ENCODE measurements at places on chromosomes 7 and 10.

- no peak for DNase-seq
These were observed 68.7 kb downstream of the DNAJB6 start for GRCh38 chr7:157405501-157405900.

DNA sequence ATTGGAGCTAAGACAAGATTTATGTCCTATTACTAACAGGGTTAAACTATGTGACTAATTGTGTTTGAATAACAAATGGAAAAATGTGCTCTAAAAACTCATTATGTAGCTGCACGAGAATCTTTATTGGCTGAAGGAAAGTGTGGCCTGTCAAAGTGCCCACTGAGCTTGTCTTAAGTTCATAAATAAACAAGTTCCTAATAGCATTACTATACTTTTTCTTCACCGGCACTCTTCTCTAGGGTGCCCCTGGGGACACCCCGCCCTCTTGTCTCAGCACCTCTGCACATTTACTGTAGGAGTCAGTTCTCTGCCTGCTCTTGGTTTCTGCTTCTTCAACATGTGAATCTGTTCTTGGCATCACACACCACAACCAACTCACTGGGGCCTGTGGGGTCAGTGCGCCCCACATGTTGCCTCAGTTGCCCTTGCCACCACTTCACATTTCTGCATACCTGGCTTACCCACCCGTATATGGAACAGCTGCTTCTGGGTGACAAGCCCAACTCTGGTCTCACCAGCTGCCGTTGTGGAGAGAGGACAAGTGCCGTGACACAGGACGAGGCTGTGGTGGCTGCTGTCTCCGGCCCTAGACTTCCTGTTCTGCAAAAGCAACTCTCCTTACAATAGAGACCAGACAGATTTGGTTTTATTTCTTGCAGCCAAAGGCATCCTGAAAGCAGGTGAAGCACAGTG lies 96.3 kb upstream of the DDC start:
- no peak for DNase-seq

DNA sequence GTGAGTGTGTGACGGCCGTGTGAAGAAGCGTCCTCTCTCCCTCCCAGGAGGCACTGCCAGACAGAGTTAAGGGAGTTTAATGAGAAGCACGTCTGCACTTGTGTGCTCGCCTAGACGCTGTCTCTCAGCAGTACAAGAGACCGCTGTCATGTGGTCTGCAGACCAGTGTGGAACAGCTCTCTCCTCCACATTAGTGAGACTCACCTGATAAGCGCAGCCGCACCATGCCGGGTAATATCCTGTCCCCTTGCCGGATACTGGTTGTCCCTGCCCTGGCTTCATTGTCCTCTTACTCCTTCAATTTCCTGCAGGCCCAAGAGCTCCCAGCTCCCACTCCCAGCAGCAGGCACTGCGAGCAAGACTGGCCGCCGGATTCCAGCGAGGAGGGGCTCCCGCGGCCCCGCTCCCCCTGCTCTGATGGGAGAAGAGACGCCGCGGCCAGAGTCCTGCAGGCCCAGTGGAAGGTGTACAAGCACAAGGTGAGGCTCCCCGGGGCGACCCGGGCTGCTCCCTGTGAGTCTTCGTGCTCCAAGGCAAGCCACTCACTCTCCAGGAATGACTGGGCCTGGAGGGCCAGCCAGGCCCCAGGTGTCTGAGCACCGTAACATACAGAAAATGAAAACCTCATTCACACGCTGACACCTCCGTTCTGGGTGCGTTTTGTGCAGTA lies 33.5 kb upstream of the TTYH3 start:
- DNase-seq, result no peak

DNA sequence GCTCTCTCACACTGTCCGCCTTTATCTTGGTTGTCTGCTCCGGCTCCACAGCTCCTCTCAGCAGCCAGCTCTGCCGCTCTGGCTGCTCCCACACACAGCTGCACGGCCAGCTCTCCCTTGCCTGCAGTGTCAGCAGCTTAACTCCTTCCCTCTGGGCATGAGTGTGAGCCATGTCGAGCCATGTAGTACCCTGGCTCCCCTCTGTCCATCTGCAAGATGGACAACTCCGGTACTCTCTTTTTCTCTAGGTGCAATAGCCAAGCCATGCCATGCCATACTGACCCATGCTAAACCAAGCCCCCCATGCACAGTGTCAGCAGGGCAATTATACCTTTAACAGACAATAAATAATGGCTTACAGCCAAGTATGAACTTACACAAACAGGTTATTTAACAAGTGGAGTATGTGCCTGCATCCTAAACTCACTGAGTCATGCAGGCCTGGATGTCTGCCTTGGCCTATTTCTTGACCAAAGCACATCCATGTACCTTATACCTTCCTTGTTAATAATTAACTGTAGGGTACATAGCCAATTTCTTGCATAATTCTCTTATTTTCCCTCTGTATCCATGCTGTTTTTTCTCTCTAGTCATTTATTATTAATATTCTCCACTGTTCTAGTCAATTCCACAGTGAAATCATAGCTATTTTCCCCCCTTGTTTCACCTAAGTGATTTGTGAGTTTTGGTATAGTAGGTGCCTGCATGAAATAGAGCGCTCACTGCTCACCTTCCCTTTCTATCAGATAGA lies 170.9 kb downstream of the CDK14 start:
- no peak for DNase-seq

- no peak for DNase-seq
These were observed 68.9 kb downstream of the COL13A1 start for GRCh38 chr10:69870591-69870990.

DNA sequence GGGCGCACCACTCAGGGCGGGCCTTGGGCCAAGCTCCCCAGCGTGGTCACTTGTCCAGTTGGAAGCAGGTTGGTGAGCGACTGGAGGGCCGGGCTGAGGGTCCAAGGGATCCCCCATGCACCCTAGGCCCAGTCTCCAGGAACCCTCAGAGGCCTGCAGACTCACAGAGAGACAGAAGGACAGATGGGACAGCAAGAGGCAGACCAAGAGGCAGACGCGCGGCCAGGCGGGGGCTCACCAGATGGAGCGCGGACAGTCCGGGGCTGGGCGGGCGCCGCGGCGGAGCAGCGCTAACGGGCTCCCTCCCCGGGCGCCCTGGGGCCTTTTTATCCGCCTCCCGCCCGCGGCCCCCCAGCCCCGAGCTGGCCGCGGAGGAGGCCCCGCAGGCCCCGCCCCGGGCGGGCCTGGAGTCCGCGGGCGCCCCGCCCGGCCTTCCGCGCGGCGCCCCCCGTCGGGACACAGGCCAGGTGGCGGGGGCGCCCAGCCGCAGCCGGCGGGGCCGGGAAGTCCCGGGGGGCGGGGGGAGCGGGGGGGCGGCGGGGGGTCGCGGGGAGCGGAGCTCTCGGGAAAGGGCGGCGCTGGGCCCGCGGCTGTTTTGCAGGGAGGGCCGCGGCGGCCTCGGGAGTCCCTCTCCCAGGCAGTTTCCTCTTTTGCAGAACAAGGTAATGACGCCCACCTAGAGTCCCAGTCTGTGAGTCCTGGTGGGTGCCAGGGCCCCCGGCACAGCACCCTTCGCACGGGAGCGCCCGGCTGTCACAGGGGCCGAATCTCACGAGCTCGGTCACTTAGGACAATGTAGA lies at the start of gene LOXL4:
Gene LOXL4 (minus strand): TSS at position 301 of the 800 bp plus-strand sequence. CDS start 5,175 bp downstream, outside the sequence.
- DNase-seq, result no peak

- DNase-seq, result no peak
These were observed 87.0 kb upstream of the SLC25A13 start for GRCh38 chr7:96408881-96409280.

DNA sequence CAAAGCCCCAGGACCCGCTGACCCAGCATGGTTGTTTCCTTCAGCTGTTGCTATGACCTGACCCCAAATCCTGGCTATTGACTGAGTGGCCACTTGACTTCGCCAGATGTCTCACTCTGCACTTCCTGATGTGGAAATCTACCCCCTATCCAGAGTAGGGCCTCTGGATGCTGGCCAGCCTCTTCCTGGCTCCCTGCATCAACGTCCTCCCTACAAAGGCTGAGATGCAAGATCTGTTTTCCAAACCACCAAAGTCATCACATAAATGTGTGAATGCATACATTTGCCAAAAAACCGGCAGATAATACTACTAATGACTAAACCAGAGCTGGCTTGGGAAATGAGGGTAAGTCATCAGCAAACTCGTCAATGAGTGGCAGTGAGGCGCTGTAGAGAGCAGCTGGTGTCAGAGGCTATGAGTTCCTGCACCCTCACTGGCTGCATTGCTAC lies 70.4 kb downstream of the PYROXD2 start:
- no peak for DNase-seq

- no peak for DNase-seq
These were observed 76.5 kb downstream of the IMMP2L start for GRCh38 chr7:111485701-111486380.

DNA sequence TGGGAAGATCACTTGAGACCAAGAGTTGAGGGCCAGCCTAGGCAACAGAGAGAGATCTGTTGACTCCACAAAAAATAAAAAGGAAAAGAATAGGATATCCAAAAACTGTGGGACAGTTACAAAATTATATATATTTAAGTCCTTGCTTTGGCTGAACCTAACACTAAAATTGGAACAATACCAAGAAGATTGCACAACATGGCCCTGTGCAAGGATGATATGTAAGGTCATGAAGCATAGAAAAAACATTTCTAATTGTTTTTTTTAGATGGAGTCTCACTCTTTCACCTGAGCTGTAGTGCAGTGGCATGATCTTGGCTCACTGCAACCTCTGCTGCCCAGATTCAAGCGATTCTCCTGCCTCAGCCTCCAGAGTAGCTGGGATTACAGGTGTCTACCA lies 139.0 kb downstream of the TPST1 start:
- DNase-seq, result no peak

DNA sequence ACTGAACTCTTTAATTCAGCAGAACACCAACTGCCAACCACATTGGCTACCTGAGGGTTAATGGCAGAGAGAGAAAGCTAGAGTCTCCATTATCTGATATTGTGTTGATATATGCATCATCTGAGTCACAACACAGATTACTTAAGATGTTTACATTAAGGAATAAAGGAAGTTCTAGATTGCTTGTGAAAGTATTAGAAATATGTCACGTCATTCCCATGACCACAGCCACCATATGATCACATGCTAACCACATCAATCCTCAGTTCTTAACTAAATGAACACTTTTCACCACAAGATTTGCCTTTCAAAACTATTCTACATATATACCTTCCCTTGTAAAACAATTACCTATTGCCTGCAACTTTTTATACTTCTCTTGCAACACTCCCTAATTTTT lies 337.9 kb downstream of the FGFR2 start:
- DNase-seq, result no peak

DNA sequence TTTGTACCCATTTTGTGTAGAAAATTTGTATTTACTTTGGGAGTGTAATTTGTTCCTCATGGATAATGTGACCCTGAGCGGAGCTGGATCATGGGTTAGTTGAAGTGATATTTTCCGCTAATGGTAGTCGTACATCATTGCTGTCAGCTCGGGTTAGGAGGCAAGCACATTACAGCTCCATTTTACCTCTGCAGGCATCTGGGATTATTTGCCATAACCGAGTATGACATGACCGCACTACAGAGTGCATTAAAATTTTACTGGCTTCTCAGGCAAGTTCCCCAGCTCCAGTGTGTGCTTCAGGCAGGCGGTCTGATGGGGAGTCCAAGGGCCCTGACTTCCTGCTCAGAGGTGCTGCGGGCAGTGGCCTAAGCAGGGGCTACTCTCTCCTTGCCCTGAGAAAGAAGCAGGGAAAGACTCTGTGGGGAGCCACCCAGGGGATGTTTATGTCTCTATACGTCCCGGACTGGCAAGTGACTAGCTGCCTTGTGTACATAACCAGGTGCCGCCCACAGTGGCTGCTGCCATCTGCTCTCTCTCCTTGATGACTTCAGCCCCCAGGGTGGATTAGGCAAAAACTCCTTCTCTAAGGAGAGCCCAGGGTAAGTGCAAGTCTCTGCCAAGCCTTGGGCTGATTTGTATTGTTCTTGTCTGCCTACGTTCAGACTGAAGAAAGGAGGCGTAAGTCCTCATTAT lies 685.3 kb upstream of the GALNT17 start:
- DNase-seq, result no peak
